ENCODE measurements at places on chromosomes 2 and 18. TPM values are rescaled to one million over a fixed set of nuclear protein-coding genes. Genes with fewer than 3 reads are reported as not detected.

- peak; percentile 44 for DNase-seq
Observed at GRCh38 chr2:196331143-196331542, 159.8 kb upstream of the STK17B start.

DNA sequence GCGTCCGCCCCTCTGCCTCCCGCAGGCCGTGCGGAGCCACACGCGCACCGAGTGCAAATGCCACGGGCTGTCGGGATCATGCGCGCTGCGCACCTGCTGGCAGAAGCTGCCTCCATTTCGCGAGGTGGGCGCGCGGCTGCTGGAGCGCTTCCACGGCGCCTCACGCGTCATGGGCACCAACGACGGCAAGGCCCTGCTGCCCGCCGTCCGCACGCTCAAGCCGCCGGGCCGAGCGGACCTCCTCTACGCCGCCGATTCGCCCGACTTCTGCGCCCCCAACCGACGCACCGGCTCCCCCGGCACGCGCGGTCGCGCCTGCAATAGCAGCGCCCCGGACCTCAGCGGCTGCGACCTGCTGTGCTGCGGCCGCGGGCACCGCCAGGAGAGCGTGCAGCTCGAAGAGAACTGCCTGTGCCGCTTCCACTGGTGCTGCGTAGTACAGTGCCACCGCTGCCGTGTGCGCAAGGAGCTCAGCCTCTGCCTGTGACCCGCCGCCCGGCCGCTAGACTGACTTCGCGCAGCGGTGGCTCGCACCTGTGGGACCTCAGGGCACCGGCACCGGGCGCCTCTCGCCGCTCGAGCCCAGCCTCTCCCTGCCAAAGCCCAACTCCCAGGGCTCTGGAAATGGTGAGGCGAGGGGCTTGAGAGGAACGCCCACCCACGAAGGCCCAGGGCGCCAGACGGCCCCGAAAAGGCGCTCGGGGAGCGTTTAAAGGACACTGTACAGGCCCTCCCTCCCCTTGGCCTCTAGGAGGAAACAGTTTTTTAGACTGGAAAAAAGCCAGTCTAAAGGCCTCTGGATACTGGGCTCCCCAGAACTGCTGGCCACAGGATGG, 7.1 kb upstream of the WNT10A start:
- DNase-seq = no peak

GRCh38 chr2:21415234-21415633, 291.5 kb downstream of the TDRD15 start:
- peak; percentile 4 for DNase-seq

The DSG4 gene
- total RNA-seq = not detected

The MPP4 gene
- not detected for total RNA-seq

The ZAP70 gene
- total RNA-seq = not detected

The DSG1 gene
- total RNA-seq = not detected

The PJVK gene
- 7.4 TPM for total RNA-seq

All from MCF 10A (cell line).